ENCODE measurements at places on chromosomes 2 and 18.

- DNase-seq, result no peak
Observed at GRCh38 chr2:224722770-224723169, 6.6 kb upstream of the CCDC195 start.

GRCh38 chr2:7405861-7406715 is 488.9 kb downstream of the RNF144A start:
- DNase-seq, result no peak

DNA sequence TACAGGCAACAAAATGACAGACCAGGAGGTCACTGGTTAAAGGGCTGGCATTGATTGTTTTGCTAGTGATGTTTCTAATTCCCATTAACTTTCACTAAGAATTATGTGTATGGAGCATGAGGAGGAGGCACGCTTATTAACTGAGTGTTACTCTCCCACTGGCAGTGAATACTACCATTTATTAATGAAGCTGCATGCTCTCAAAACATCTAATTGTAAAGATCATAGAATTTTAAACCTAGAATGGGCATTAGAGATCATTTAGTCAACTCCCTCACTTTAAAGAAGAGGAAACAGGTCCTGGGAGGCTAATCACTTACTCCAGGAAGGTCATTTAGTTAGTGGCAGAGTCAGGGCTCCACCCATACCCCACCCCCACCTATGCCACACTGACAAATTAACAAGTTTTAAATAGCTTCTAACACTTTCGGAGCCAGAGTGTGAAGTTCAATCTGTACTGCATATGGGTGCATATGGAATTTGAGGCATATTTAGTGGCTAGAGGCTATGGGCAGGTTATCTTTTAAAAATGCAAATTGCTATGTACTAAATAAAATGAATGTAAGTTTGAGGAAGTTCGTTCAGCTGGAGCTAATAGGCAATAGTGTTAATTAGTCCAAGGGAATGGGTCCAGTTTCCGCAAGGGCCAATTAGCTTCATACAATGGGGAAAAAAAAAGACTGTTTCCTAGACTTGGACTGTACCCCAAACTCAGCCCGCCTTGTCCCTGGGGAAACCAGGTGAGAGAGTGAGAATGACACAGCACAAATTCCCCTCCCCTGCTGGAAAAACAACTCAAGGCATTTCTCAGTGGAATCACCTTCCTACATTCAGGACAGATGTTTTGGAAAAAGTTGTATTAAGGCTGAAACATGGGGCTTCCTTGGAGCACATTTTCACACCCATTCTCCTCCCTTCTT is 178.8 kb downstream of the ICOS start:
- DNase-seq, result no peak

DNA sequence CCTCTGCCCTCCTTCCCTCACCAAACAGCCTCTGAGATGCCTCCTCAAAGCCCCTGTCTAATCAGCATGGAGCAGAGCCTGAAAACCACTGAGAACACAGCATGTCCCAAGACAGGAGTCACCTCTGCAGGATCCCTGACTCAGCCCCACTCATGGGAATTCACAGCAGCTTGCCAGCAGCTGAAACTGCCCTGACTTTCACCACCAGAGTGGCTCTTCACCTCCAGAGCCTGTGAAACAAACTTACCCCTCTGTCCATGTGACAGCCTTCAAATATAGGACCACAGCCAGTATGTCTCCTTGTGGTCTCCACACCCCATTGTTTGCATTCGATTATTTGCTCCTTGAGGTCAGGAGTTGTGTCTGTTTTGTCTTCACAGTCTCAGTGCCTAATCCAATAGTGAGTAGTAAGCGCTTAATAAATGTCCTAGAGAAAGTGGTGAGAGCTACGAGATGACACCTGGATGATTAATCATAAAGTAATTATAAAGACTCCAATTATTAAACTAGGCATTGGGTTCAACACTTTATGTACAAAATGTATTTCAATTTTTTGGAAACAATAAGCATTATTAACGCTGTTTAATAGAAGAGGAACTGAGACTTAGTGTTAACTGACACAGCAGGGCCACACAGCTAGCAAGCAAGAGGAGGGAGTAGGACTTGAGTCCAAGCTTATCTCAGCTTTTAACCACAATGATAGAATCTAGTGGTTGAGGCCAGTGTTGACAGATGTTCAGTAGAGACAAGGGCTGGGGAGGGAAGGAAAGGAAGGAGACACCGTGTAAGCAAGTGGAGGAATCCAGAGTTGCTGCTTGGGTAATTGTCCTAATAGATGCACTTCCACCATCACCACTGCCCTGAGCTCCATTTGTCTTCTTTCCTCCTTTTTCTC is 358.7 kb upstream of the TNP1 start:
- DNase-seq, result no peak

DNA sequence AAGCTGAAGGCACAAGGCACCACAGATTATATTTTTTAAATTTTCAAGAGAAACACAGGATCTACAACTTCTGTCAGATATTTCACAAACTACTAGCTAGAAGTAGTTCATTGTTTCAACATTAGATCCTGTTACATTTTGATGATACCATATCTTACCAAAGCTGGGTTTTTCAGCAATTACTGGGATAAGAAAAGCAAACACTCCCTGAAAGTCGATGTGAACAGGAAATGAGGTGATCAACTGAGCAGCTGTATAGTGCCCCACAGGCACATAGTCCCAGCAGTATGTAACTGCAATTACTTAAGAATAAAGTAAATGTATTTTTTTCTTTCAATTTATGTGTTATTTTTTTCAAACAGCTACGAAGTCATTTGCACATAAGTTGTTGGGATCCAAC is 103.5 kb downstream of the DNER start:
- no peak for DNase-seq

DNA sequence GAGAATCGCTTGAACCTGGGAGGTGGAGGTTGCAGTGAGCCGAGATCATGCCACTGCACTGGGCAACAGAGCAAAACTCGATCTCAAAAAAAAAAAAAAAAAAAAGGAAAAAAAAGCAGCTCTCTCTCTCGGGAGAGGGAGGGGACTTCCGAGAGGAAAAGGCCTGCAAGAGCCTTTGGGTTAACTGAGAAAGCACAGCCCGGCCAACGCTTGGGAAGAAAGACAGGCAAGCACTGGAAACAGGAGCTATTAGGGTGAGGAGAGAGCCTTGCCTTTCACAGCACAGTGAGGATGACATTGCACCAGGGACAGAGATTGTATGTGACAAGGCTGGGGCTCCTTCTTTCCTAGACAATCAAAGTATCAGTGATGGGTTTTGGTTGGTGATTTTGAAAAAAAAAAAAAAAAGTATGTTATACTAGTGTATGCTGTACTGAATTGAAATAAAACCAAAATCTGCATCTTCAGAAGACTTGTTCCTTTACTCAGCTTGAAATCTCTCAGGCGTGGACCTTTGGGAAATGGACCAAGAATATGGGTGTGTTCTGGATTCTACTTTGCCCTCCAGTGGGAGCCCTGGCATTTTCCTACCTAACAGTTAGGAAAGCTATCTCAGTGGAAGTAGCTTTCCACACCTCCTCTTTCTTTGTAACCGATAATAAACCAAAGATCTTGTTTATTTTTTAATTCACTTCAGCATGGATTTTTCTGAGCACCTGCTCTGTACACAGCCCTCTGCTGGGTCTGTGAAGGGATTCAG is 16.7 kb downstream of the SRSF7 start:
- DNase-seq, result no peak

DNA sequence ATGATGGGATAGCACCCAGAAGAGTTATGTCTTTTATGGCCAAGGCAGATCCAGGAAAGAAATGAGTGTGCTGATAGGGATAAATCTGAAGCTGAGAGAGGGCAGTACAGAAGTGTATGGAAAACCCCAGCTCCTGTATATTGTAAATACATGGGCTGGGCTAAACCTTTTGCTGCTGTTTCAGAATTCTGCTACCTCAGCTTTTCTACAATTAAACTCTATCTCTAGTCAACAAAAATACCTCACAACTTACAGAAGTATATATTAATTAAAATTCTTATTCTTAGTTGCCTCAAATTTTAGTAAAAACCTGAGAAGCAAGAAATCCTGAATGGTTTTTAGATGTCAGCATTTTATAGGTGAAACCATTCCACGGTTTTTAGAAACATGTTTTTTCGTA is 889.5 kb upstream of the NXPH2 start:
- no peak for DNase-seq

- no peak for DNase-seq
Observed at GRCh38 chr2:146873056-146873455, 971.8 kb upstream of the ACVR2A start.

- DNase-seq, result no peak
Observed at GRCh38 chr2:48415836-48416515, 114.0 kb upstream of the STON1 start.

- DNase-seq, result no peak
Observed at GRCh38 chr18:68735483-68736343, 20.8 kb upstream of the TMX3 start.

DNA sequence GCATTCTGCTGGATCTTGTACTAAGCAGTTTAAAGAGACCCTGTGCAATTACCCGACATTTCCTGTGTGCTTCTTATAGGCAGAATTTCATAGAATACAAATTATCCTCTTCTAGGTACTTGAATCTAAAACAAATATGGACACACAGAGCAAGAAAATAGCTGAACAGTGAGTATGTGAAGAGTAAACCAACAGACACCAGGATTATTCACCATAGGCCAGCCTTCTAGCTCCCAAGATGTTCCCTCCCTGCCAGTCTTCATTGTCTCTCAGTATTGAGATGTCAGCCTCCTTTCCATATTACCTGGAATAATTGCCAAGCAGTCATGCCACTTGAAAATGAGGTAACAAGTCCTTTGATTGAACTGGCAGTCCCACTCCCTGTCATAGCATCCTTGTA is 187.1 kb downstream of the PTPRM start:
- DNase-seq, result no peak

DNA sequence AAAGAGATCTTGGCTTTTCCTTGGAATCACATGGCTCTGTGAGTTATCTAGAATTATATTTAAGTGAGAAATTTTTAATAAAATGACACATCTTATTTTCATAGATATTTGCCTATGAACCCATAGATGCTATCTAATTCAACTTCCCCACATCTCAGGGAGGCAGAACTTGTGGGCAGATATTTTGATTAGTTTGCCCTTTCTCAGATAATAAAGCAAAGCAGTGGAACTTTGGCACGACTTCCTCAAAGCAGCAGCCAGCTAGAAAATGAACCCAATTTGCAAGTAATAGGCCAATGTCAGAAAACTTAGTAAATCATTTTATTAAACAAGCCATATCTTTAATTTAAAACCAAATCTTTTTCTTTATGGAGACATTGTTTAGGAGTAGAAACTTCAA is 32.7 kb downstream of the RAB27B start:
- DNase-seq, result no peak

GRCh38 chr18:78781601-78781960 is 198.0 kb upstream of the SALL3 start:
- DNase-seq, result no peak

GRCh38 chr2:159292157-159292556 is 5.7 kb upstream of the WDSUB1 start:
- no peak for DNase-seq

DNA sequence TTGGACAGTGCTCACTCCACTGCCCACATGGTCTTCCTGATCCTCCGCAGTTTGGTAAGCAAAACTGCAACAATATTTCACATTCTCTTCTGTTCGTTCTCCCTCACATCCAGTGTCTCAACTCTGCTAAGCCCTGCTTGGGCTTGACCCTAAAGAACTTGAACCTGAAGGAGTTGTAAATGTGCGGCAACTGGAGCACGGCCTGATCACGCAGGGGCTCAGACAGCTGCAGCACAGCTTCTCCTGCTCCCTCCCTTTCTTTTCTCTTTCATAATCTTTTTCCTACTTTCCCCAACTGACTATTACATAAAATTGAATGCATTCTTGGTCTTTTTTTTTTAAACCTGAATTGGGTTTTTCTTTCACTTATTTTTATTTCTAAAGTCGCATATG is 10.2 kb downstream of the CYRIA start:
- DNase-seq, result no peak

- DNase-seq, result no peak
Observed at GRCh38 chr2:118903029-118903351, 39.0 kb upstream of the MARCO start.

- no peak for DNase-seq
Observed at GRCh38 chr2:204389856-204390255, 155.4 kb upstream of the PARD3B start.
